Cardiac fibroblast (primary cell): ENCODE measurements at places on chromosomes 1 and 21.

- no peak for DNase-seq
These were observed 245.0 kb upstream of the OLFM3 start for GRCh38 chr1:102241431-102242338.

GRCh38 chr1:174858301-174858700 is 141.4 kb upstream of the CACYBP start:
- no peak for DNase-seq

GRCh38 chr1:220884981-220885918 is 6.0 kb downstream of the HLX start:
- no peak for DNase-seq

DNA sequence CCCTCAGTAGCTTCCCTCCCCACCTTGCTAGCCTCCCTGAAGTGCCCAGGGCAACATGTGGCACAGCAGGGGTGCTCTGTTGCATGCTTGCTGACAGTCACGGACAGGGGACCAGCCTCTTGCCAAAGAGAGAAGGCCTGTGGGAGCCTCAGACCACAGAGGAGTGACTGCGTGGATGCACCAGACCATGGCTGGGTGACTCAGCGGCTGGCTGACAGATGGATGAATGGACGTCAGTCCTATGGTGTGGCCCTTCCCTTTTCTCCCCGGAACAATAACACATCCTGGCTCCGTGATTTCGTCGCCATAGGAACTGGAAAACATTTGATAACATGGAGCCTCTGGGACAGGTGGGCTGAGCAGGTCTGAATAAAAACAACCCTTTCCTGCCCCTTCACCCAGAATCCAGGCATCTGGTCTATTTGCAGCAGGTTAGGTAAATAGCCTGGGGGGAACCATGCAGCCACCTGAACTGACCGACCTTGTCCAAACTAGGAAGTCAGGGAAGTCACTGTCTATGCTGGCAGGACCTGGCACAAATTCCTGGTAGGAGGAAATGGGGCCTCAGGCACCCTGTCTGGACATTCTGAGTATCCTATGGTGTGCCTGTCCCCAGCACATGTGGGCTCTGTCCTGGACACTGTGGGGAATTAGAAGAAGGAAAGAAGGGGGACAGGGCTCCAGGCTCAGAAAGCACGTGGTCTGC is 53.3 kb downstream of the NENF start:
- peak; percentile 87 for DNase-seq
